ENCODE measurements at places on chromosomes 12 and 14.

GRCh38 chr12:32462908-32463307 is 63.5 kb downstream of the FGD4 start:
- DNase-seq = no peak

DNA sequence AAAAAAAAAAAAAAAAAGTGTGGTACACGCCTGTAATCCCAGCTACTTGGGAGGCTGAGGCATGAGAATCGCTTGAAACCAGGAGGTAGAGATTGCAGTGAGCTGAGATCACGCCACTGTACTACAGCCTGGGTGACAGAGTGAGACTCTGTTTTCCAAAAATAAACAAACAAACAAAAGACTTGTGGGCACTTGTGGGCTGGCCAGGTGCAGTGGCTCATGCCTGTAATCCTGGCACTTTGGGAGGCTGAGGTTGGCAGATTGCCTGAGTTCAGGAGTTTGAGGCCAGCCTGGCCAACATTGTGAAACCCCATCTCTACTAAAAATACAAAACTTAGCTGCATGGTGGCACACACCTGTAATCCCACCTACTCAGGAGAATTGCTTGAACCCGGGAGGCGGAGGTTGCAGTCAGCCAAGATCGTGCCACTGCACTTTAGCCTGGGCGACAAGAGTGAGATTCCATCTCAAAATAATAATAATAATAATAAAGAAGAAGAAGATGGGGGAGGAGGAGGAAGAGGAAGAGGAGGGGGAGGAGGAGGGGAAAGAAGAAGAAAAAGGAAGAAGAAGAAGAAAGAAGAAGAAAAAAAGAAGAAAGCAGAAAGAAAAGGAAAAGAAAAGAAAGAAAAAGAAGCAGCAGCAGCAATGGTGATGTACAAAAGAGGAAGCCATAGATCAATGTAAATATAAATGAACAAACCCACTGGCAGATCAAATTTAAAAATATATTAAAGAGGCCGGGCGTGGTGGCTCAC is 27.9 kb upstream of the CCNT1 start:
- no peak for DNase-seq

GRCh38 chr12:123951467-123951866 is 21.2 kb downstream of the CCDC92 start:
- no peak for DNase-seq

DNA sequence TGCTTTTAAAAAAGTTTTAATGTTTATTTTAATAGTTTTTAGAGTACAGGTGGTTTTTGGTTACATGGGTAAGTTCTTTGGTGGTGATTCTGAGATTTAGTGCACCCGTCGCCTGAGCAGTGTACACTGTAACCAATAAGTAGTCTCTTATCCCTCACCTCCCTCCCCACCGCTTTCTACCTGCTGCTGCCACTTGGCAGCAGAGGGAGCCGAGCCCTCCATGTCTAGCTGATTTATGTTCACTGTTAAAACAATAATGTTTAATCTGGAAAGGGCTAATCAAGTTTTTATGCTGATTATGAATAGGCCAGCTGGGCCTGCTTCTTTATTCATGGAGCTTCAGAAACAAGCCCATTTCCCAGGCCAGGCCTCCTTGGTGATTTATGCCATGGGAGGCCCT is 73.1 kb downstream of the ADCK1 start:
- no peak for DNase-seq

- no peak for DNase-seq
These were observed 7.3 kb upstream of the STX2 start for GRCh38 chr12:130846369-130846768.

GRCh38 chr12:120085920-120086645 is 30.5 kb downstream of the RAB35 start:
- DNase-seq = no peak

DNA sequence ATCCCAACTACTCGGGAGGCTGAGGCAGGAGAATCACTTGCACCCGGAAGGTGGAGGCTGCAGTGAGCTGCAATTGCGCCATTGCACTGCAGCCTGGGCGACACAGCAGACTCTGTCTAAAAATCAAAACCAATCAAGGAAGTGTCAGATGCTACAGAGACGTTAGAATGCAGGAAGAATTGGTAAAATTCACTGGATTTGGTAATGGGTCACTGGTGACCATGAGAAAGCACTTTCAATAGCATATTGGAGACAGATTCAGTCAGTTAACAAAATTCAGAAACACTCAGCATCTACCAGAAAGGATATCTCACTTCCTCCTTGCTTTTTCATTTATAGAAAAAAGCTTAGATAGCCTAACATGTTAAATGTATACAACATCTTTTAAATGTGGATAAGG is 17.5 kb downstream of the BIN2 start:
- DNase-seq = no peak

- no peak for DNase-seq
These were observed 36.3 kb upstream of the BEGAIN start for GRCh38 chr14:100623557-100623956.

GRCh38 chr14:101657372-101657771 is 96.1 kb downstream of the DIO3 start:
- no peak for DNase-seq
